Naive thymus-derived CD4-positive, alpha-beta T cell (primary cell): ENCODE measurements at places on chromosomes 7 and 10. TPM values are rescaled to one million over a fixed set of nuclear protein-coding genes. Genes with fewer than 3 reads are reported as not detected.

GRCh38 chr10:58010073-58010702 is 257.5 kb downstream of the IPMK start:
- no peaks in the 10 kb centered on the region for H3K27me3 ChIP-seq
- H3K36me3 ChIP-seq = no peaks in the 10 kb centered on the region
- no peak for DNase-seq
- H3K4me3 ChIP-seq = no peak overlapping the region

DNA sequence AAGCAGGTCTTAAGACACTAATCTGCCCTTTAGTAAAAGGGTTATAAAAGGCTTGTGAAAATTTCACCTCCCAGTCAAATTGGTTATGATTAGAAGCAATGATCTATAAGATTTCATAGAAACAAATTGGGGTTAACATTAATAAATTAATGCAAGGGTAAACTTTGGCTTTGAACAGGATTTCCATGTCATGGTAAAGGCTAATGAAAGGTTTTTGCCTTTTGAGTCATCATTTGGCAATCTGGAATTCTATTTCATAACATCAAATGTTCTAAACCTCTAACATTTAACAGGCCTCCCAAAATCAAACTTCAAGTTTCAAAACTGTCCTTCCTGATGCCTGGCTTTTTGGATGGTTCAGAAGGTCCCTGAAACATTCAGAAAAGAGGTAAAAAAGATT is 62.4 kb downstream of the COA1 start:
- DNase-seq = no peak
- H3K27ac ChIP-seq = no peak overlapping the region
- peaks cover 10% of the 10 kb centered on the region for H3K4me1 ChIP-seq
- H3K4me3 ChIP-seq = no peak overlapping the region
- H3K36me3 ChIP-seq = peaks cover 5% of the 10 kb centered on the region
- no peaks in the 10 kb centered on the region for H3K27me3 ChIP-seq

- H3K36me3 ChIP-seq = no peaks in the 10 kb centered on the region
- H3K4me3 ChIP-seq = no peak overlapping the region
- no peak overlapping the region for H3K27ac ChIP-seq
- no peaks in the 10 kb centered on the region for H3K4me1 ChIP-seq
Observed at GRCh38 chr7:127828843-127829500, 177.0 kb downstream of the SND1 start.

- H3K4me3 ChIP-seq = no peak overlapping the region
- H3K27me3 ChIP-seq = no peaks in the 10 kb centered on the region
- no peak overlapping the region for H3K27ac ChIP-seq
- DNase-seq = no peak
- no peaks in the 10 kb centered on the region for H3K4me1 ChIP-seq
- H3K36me3 ChIP-seq = no peaks in the 10 kb centered on the region
Observed at GRCh38 chr10:3987143-3987974, 202.3 kb upstream of the KLF6 start.

- H3K36me3 ChIP-seq = no peaks in the 10 kb centered on the region
- no peak overlapping the region for H3K27ac ChIP-seq
- DNase-seq = no peak
- H3K4me1 ChIP-seq = no peaks in the 10 kb centered on the region
- H3K4me3 ChIP-seq = no peak overlapping the region
Observed at GRCh38 chr7:22809902-22810642, 12.6 kb downstream of the TOMM7 start.

HTRA1 gene
- not detected for polyA plus RNA-seq

- H3K4me3 ChIP-seq = no peak overlapping the region
- no peaks in the 10 kb centered on the region for H3K4me1 ChIP-seq
- no peaks in the 10 kb centered on the region for H3K36me3 ChIP-seq
- no peaks in the 10 kb centered on the region for H3K27me3 ChIP-seq
- no peak for DNase-seq
Observed at GRCh38 chr10:70270952-70271351, 12.9 kb downstream of the NPFFR1 start.

TRPV5 gene
- not detected for polyA plus RNA-seq

GRCh38 chr10:110137142-110137545 is 70.3 kb upstream of the MXI1 start:
- H3K4me3 ChIP-seq = no peak overlapping the region
- peaks cover 6% of the 10 kb centered on the region for H3K36me3 ChIP-seq
- peak overlapping the region; percentile 4 for H3K27ac ChIP-seq
- H3K27me3 ChIP-seq = no peaks in the 10 kb centered on the region
- DNase-seq = peak; percentile 64

CH25H gene
- not detected for polyA plus RNA-seq

DNA sequence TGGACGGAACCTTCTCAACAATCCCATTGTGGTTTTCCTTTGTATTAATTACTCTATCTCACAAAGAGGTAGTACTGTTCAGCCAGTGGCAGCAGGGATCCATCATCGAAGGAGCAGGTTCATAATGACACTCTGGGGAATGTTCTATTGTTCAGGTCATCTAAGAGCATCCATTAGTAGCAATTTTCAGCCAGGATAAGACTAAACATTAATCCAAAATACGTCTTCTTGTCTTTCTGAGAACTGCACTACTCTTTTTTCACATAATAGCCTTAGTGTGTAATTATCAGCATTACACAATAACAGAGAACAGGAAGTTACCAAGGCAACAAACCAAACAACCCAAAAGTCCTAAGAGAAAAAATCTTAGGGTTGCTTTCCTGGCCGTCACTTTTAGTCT is 259.5 kb upstream of the VWC2 start:
- no peak overlapping the region for H3K4me3 ChIP-seq
- H3K27me3 ChIP-seq = no peaks in the 10 kb centered on the region
- no peak for DNase-seq

TBX20 gene
- not detected for polyA plus RNA-seq

MMD2 gene
- polyA plus RNA-seq = not detected

HACD1 gene
- polyA plus RNA-seq = 1.5 TPM

GRCh38 chr10:34216348-34216945 is 598.6 kb downstream of the PARD3 start:
- H3K27me3 ChIP-seq = no peaks in the 10 kb centered on the region
- H3K36me3 ChIP-seq = no peaks in the 10 kb centered on the region
- no peak for DNase-seq
- no peak overlapping the region for H3K27ac ChIP-seq
- no peak overlapping the region for H3K4me3 ChIP-seq

GRCh38 chr10:114806562-114807391 is 14.8 kb upstream of the FHIP2A start:
- no peak overlapping the region for H3K4me3 ChIP-seq
- no peaks in the 10 kb centered on the region for H3K27me3 ChIP-seq
- no peak for DNase-seq
- H3K36me3 ChIP-seq = no peaks in the 10 kb centered on the region

PLAC9 gene
- polyA plus RNA-seq = not detected

DNA sequence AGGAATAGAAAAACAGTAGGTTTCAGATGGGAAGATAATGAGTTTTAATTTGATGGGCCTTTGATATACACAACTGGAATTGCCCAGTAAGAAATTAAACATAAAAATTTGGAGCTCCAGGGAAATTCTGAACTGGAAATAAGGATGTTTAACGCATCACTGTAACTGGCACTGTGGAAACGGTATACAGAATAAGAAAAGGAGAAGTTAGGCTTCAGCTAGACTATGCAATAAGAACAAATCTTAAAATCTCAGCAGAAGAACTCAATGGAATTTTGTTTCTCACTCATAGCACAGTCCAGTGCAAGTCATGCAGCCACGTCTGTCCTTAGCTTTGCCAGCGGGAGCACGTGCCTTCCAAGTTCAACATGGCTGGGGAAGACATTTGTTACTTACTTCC is 52.9 kb upstream of the FGL2 start:
- DNase-seq = no peak
- no peak overlapping the region for H3K4me3 ChIP-seq
- no peak overlapping the region for H3K27ac ChIP-seq
- H3K27me3 ChIP-seq = no peaks in the 10 kb centered on the region
- H3K4me1 ChIP-seq = no peaks in the 10 kb centered on the region
- H3K36me3 ChIP-seq = no peaks in the 10 kb centered on the region

GRCh38 chr7:80259-81067 is 111.9 kb upstream of the FAM20C start:
- no peak for DNase-seq
- no peaks in the 10 kb centered on the region for H3K27me3 ChIP-seq
- no peaks in the 10 kb centered on the region for H3K4me1 ChIP-seq
- no peak overlapping the region for H3K27ac ChIP-seq
- H3K4me3 ChIP-seq = no peak overlapping the region

DNA sequence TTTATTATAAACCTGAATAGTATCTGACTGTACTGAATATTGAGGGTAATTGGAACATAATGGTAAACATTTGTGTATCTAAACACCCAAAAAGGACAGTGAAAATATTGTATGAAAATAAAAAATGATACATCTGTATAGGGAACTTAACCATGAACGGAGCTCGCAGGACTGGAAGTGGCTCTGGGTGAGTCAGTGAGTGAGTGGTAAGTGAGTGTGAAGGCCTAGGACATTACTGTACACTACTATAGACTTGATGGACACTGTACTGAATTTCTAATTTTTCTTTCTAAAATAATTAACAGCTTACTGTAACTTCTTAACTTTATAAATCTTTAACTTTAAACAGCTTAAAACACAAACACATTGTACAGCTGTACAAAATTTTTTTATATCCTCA is 454.5 kb upstream of the FZD8 start:
- no peaks in the 10 kb centered on the region for H3K27me3 ChIP-seq
- H3K27ac ChIP-seq = no peak overlapping the region
- H3K36me3 ChIP-seq = no peaks in the 10 kb centered on the region
- DNase-seq = no peak
- H3K4me3 ChIP-seq = no peak overlapping the region

GRCh38 chr7:5595545-5596045 is 172.0 kb upstream of the TNRC18 start:
- no peak overlapping the region for H3K27ac ChIP-seq
- H3K27me3 ChIP-seq = peaks cover 12% of the 10 kb centered on the region
- H3K36me3 ChIP-seq = no peaks in the 10 kb centered on the region
- DNase-seq = no peak
- peaks cover 14% of the 10 kb centered on the region for H3K4me1 ChIP-seq

SPDYE5 gene
- polyA plus RNA-seq = 0.37 TPM

MACC1 gene
- 0.08 TPM for polyA plus RNA-seq

DIP2C gene
- polyA plus RNA-seq = 2.9 TPM

- no peak for DNase-seq
- H3K36me3 ChIP-seq = no peaks in the 10 kb centered on the region
- no peak overlapping the region for H3K4me3 ChIP-seq
- H3K27me3 ChIP-seq = no peaks in the 10 kb centered on the region
- H3K4me1 ChIP-seq = no peaks in the 10 kb centered on the region
Observed at GRCh38 chr7:79692015-79692414, 238.5 kb upstream of the MAGI2 start.

DNA sequence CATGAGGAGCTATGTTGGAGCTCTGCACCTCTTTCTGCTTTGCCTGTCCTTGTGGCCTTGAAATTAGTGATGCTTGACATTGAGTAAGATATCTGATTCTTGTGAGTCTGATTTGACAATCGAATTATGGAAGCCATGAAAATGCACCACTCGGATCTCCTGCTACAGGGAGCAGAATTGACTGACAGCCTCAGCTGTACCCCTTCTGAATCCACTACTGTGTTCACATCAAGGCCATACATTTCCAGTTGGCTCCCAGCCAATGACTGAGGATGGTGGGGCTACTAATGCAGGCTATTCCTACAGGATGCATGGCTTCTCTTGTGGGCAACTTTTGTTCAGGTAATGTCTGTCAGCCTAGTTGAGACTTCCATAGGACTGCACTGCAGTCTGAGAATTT is 321.9 kb downstream of the REEP3 start:
- H3K4me1 ChIP-seq = no peaks in the 10 kb centered on the region
- no peak overlapping the region for H3K4me3 ChIP-seq
- DNase-seq = no peak

DNA sequence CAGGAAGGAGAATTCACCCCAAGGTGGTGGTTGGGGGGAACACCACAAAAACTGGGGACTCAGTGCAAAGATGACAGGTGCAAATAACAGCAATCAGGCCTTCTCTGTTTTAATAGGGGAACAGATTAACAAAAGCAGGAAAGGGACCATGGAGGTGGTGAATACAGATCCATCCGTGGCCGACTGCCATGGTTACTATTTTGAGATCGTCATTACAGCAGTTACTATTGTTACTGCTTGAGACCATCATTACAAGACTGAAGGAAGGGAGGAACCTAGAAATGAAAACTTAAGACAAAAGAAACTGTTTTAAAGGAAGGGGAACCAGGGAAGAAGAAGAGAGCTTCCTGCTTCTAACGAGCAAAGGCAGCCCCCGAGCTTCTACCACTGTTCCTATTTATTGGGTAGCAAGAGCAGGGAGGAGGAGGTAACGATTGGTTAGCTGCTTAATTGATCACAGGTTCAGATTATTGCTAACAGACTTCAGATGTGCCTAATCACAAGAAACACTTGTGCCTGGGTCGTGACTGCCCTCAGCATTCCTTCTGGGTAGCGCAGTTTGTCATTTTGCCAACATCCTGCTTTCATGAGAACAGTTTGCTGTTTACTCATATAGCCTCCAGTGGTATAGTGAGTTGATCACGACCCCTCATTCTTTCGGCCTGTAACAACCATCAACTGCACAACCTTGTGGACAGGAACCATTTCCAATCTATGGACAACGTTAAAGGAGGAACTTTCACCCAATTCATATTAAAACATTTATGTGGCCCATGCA is 216.3 kb downstream of the CHCHD3 start:
- no peaks in the 10 kb centered on the region for H3K27me3 ChIP-seq
- H3K4me3 ChIP-seq = no peak overlapping the region
- no peaks in the 10 kb centered on the region for H3K36me3 ChIP-seq
- no peaks in the 10 kb centered on the region for H3K4me1 ChIP-seq
- DNase-seq = no peak

DNA sequence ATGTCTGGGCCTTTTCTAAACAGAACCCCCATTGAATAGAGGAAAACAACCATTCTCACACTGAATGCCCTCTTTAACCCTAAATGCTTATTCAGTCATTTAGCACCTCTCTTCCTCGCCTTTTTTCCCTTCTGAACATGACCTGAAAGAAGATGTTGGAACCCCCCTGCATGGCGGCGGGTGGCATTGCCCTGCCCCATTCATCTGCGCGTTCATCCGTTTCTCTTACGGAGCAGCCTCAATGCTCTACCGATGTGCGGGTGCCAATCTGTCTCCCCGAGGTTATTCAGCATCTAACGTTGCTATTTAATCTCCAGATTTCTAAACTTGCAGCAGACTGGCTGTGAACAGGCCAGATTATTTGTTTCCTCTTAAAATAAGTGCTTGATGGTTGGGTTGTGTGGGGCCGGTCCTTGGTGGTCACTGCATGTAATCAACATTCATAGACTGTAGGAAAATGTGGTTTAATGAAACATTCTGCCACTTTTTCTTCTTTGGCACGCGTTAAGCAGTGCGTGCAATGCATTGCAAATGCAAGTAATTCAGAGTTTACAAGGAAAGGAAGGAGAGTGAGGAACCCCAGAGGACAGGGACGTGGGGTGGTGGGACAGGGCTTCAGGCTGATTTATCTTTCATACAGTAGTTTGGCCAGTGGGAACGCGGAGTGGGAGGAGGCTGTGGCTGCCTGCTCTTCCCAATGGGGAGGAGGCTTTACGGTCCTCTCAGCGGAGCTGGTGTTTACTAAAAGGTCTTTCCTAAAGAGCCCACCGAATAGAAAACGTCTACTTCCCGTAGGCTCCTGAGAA is 286.7 kb downstream of the DPP6 start:
- no peak for DNase-seq
- H3K4me1 ChIP-seq = no peaks in the 10 kb centered on the region
- H3K27ac ChIP-seq = no peak overlapping the region
- no peak overlapping the region for H3K4me3 ChIP-seq

- DNase-seq = no peak
- no peaks in the 10 kb centered on the region for H3K27me3 ChIP-seq
- H3K36me3 ChIP-seq = no peaks in the 10 kb centered on the region
- H3K27ac ChIP-seq = no peak overlapping the region
- H3K4me1 ChIP-seq = peaks cover 27% of the 10 kb centered on the region
- no peak overlapping the region for H3K4me3 ChIP-seq
Observed at GRCh38 chr10:59903871-59904270, 2.5 kb downstream of the CCDC6 start.

AGAP5 gene
- polyA plus RNA-seq = not detected

SUPV3L1 gene
- polyA plus RNA-seq = 25.2 TPM
